ENCODE measurements at places on chromosomes 3 and 15.
A peak's percentile ranks its signal among the peaks of the same experiment; 100 is the strongest.

GRCh38 chr15:42504631-42505030, 9.2 kb downstream of the SNAP23 start:
- DNase-seq = no peak

DNA sequence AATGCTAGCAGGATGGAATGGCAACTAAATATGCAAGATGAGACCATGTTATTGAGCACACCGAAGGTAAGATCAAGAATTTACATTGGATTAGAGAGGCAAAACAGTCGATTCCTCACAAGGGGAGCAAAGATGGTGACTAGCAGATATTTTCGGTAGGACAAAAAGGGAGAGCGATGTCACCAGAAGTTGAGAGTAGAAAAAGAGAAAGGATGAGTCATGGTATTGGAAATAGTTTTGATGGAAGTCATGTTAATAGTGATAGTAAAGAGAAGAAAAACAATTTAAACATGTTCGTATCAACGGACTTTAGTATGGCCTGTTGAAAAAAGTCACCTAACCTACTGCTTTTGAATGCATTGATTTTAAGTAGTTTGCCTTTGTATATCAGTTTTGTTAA, 55.0 kb downstream of the UBE2E2 start:
- DNase-seq = no peak

- no peak for DNase-seq
Measured at GRCh38 chr3:180762866-180763265, 83.6 kb upstream of the CCDC39 start.

DNA sequence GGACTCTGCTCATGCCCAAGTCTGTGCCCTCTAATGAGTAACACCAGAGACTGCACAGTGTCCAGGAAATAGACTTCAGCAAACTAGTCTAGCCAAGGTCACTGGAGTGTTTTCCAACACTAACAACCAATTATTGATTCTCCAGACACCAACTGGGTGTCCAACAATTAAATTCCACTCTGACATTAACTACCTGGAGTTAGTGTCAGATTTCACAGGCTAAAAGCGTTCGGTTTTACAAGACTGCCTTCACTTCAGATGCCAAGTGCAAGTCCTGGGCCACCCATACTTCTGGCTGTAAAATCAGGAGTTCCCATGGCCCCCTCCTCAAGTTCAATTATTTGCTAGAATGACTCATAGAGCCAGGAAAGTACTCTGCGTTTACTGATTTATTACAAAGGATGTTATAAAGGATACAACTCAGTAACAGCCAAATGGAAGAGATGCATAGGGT, 20.8 kb upstream of the CFAP161 start:
- DNase-seq = no peak

- DNase-seq = no peak
Measured at GRCh38 chr15:89104172-89104564, 15.9 kb downstream of the ABHD2 start.

DNA sequence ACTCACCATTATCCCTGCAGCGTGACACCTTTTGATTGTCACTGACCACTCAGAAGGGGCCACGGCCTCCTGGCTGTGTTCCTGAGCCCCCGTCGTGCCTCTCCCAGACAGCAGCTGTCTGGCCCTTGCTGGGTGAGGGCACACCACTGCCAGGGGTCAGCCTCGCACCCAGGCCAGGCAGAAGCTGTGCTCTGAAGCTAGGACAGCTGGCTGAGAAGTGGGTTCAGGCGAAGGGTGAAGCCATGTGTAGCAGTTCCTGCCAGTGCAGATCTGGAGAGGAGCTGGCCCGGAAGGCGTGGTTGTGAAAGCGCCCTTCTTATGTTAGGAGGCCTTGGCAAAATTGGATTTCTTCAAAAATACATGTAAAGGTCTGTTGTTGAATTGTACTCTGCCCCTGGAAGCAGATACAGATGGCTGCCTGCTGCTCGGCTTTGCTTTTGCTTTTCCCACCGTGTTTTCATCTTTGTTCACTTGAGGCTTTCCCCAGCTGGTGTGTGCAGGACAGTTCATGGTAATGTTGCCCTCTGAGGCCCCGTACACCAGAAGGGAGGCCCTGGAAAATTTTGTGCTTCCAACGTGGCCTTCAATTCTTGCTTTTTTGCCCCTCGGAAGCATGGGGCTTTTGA, 49.1 kb downstream of the KLHL25 start:
- DNase-seq = no peak

DNA sequence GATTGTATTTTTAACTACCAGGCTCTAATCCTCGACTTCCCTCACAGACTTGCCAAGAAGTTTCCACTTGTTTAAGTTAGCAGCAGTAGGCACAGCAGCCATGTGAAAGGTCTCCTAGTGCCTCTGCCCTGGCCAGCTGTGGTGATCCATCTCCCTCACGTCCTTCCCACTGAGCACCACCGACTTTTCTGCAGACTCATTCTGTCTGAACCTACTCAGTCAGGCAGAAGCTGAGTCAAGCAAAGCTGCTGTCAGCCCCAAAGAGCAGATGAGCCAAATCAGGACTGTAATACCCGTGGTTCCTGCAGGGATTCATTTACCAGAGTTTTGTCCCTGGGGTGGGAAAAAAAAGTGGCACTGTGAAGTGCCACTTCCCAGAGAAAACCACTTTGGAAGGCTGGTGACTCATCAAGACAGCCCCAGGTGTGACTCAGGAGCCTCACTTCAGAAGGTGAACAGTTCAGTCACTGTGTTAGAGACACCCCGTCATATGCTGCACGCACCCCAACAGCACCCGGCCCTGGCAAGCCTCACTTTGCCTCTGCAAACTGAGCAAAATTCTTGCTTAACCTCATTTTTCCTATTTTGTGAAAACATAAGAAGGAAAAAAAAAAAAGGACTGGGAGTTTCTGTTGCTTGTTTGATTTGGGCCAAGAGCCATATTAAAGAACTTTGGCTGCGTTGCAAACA, 76.0 kb downstream of the WWTR1 start:
- no peak for DNase-seq

- peak; percentile 41 for DNase-seq
Measured at GRCh38 chr3:159273608-159274007, 471.8 kb downstream of the MFSD1 start.

- no peak for DNase-seq
Measured at GRCh38 chr3:120481081-120481480, 30.3 kb upstream of the FSTL1 start.

GRCh38 chr3:131020122-131020693, 6.4 kb downstream of the ASTE1 start:
- peak; percentile 63 for DNase-seq

DNA sequence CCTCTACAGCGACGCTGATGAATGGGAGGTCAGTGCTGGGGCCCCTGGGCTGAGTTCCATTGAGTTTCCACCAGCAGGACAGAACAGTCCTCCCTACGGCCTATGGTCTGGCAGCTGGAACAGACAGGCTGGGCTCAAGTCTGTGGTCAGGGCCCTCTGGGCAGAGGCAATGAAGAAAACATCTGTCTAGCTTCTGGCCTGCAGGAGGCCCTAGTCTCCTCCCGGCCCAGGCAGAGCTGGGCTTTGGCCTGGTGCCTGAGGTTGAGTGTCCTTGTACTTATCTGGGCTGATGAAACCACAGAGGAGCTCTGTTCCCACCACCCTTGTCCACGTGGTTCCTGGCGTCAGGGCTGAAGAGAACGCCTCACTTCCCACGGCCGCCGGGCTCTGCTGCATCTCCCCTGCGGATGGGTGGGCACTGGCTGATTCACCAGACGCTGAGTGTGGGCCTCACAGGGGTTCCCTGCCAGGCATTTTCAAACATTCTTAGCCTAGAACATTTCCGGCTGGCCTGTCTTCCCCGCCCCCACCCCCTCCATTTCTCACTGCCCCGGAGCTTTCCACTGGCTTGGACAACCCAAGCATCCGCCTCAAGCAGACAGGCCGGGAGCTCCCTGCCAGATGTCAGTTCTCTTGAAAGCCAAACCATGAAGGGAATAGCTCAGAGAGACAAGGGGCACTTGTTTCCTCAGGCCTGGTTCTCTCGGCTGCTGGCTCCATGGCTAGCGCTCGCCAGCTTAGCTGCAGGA, 20.3 kb downstream of the PPCDC start:
- peak; percentile 98 for DNase-seq

DNA sequence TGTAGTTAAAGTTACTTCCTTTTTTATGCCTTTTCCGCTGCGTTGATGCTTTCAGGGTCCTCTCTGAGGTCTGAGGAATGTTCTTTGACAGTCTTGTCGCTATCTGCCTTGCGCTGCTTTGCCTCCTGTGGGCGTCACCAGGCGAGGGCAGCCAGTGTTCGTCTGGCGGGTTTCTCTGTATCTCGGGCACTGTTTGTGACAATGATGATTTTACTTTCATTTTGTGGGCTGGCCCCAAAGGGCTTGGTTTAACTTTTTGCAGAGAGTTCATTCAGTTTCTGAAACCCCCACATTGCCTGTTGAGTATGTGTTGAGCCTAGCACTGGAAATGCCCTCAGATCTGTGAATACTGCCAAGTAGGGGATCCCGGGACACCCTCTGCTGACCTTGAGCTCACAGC, 24.6 kb upstream of the SACM1L start:
- DNase-seq = peak; percentile 87
